Body of pancreas (tissue), 4 donors: ENCODE measurements at places on chromosomes 11 and 22. TPM values are rescaled to one million over a fixed set of nuclear protein-coding genes. Genes with fewer than 3 reads are reported as not detected.

SLC36A4 gene
- 10.9 TPM for total RNA-seq

FGF19 gene
- total RNA-seq = not detected

YIF1A gene
- total RNA-seq = 63.6 TPM

KIAA0930 gene
- total RNA-seq = 14.2 TPM

HBD gene
- not detected for total RNA-seq

C1QTNF5 gene
- 54.1 TPM for total RNA-seq

TH gene
- total RNA-seq = 0.66 TPM

SLC22A6 gene
- total RNA-seq = not detected

PANX3 gene
- not detected for total RNA-seq

IFITM10 gene
- 0.26 TPM for total RNA-seq

MUC6 gene
- total RNA-seq = 101 TPM

TSSK2 gene
- total RNA-seq = not detected

- no peak for DNase-seq
Measured at GRCh38 chr11:73366265-73366610, 10.0 kb upstream of the RELT start.

- no peak for DNase-seq
Measured at GRCh38 chr11:72955466-72955865, 141.3 kb downstream of the ATG16L2 start.

DNA sequence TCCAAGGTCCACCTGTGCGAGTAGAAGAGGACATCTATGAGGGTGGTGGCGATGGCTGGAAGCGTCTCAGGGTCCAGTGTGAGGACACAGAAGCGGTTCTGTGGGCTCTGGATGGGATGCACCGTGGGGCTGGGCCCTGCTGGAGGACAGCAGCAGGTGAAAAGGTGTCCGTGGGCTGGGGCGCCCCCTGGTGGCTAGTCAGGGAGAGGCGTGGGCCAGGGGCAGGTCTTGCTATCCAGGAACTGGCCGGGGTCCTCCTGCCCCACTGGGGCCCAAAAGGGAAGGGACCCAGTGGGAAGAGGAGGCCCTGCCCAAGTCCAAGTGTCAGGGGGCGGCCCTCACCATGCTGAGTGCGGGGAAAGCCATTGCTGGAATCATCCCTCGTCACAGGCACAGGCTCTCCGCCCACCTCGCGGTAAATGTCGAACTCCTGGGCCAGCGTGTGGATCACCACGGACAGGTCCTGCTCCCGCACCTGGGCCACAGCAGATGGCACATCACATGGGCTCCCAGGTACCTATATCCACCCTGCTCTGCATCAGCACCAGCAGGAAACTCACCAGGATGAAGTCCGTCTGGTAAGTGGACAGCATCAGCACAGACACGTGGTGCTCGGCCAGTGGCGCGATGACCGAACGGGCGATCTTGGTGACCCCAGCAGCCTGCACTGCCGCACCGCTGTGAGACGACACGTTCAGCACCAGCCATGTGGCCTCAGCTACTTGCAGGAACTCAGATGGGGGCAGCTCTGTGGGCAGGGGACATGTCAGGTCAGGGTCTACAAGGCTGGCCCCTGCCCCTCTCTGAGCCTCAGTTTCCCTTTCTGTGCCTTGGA lies 2.3 kb downstream of the CASTOR1 start:
- peak; percentile 69 for DNase-seq

GRCh38 chr11:118643142-118643994 lies 36.0 kb downstream of the PHLDB1 start:
- DNase-seq = peak; percentile 64

DNA sequence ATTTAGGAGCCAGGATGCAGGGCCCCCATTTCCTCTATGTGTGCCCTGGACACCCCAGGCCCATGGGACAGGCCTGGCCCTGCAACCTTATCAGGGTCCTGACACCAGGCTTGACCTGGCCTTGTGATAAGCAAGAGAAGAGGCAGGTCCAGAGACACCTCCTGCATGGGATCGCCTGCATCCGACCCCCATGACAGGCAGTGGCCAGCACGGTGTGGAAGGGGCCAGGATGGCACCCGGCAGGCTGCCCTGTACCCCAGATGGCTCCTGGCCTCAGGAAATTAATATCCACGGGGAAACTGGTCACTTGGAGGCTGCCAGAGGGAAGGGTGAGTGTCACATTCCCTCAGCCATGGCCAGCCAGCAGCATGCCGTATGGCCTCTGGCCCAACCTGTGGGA lies 6.8 kb downstream of the KRTAP5-9 start:
- DNase-seq = no peak

DNA sequence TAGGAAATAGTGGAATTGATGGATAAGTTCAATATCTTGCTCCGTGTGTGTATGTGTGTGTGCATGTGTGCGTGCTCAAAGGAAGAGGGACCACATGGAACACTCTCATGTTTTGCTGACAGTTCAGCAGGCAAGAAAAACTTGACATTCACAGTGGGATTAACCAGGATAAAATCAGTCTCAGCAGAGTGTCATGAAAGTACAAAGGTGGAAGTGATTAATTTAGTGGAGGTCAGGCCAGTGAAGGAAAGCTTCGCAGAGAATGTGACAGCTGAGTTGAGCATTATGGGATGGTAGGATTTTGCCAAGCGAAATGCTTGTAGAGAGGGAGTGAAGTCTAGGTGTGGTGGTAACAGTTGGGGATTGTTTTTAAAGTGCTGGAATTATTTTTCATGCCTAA lies 15.7 kb upstream of the FBXO3 start:
- DNase-seq = no peak

- no peak for DNase-seq
Measured at GRCh38 chr22:17629641-17630040, 1.1 kb upstream of the ATP6V1E1 start.

DNA sequence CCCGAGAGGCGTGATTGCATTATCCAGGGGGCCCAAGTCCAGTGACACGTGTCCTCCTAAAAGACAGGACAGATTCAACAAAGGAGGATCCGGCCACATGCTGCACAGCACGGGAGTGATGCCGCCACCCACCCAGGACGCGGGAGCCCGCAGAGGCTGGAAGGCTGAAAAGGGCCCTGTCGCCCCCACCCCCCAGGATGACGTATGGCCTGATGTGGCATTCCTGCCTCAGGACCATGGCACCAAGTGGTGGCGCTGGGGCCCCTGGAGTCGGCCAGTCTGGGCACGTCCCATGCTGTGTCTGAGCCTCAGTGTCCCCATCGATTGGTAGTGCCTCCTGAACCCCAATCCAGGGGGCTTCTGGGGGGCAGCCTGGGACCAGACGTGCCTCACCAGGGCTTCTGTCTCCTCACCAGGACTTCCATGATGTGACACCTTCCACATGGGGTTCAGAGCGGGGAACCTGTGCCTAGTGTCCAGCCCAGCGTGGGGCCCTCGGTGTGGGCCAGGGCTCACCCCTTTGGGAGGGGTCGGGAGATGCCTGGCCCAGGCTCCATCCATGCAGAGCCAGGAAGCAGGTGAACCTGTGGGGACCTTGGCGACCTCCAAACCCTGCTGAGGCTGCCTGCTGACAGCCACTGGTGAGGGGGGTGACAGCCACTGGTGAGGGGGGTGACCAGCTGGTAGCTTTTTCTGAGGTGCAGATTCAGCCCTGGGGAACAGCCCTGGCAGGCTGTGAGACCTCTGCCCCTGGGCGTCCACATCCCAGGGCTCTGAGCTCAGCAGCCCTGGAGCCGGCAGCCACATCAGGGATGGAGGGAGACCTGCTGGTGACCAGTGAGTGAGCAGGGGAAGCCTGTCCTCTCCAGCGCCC lies 75.3 kb downstream of the KCNQ1 start:
- DNase-seq = peak; percentile 8

- no peak for DNase-seq
Measured at GRCh38 chr11:114482114-114482513, 42.8 kb downstream of the REXO2 start.

DNA sequence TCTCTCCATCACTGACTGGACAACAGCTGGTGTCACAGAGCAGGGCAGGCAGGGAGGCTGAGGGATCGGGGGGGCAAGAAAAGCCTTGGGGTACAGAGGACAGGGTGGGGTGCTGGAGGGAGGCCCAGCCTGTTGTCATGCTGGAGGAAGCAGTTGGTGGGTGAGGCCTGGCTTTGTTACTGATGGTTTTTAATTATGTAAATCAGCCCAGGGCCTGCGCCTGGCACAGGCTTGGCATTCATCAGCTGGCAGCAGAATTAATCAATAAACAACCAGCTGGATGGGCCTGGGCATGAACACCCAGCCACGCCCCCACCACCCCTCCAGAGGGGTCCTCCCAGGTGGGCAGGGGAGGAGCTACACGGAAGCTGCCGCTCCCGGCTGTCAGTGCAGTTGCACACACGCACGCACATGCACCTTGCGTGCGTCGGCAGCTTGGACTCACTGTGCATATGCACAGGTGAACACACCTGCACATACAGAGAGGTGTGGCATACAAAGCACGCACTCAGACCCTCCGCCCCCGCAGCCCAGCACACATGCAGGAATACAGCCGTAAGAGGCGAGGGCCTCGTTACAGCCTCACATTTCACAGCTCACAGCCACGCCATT lies 21.3 kb upstream of the ELFN2 start:
- DNase-seq = no peak

DNA sequence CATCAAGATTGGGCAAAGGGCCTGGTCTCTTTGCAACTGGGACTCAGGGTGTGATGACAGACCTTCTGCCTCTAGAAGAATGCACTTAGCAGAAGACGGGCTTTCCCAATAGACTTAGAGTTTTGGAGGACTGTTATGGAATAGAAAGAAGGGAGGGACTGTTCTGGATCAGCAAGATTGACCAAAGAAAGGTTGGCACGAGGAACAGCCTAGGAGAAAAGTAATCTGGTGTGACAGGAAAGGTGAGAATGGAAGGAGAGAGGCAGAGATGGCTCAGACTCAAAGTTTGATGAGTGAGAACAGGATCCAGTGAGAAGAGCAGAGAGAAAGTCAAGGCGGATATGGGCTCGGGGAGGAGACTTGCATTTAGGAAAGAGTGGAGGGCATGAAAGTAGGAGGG lies 23.0 kb upstream of the TMEM45B start:
- DNase-seq = no peak

DNA sequence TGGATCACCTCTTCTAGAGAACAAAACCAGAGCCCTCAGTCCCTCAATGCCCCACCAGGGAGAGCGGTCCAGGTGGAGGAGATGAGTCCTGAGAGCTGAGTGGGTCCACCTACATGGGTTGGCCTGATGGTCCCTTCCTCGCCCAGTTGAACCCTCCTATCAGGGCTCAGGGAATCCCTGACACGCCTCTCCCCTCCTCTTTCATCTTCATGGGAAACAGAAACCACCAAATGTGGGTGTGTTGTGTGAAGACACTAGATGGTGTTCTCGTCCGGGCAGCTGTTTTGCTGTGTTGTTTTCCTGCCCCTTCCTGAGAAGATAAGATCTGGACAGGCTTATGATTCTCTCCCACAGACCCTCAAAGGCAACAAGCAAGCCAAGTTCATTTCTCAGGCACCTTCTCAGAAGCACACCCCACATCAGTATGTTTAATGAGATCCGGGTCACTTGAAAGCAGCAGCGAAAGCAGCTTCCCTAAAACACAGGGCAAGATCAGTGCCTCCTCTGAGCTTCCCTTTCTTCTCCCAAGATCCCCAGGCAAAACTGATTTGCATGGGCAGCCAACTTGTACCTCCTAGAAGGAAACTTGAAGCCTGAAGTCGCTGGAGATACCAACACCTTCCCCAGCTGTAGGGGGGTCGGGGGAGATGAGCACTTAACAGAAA lies 35.3 kb upstream of the POU2AF1 start:
- DNase-seq = no peak

- no peak for DNase-seq
Measured at GRCh38 chr22:48975316-48975741, 852.3 kb downstream of the BRD1 start.

GRCh38 chr11:11391796-11392463 lies 38.9 kb upstream of the CSNK2A3 start:
- DNase-seq = no peak

GRCh38 chr11:26127336-26127735 lies 204.6 kb upstream of the ANO3 start:
- no peak for DNase-seq

GRCh38 chr11:92625894-92626293 lies 343.6 kb upstream of the MTNR1B start:
- DNase-seq = no peak

- DNase-seq = no peak
Measured at GRCh38 chr11:45674481-45675190, 9.2 kb upstream of the CHST1 start.

- DNase-seq = no peak
Measured at GRCh38 chr22:42462016-42462415, 29.8 kb upstream of the NFAM1 start.

GRCh38 chr22:23531283-23531956 lies 48.7 kb downstream of the IGLL1 start:
- no peak for DNase-seq

DNA sequence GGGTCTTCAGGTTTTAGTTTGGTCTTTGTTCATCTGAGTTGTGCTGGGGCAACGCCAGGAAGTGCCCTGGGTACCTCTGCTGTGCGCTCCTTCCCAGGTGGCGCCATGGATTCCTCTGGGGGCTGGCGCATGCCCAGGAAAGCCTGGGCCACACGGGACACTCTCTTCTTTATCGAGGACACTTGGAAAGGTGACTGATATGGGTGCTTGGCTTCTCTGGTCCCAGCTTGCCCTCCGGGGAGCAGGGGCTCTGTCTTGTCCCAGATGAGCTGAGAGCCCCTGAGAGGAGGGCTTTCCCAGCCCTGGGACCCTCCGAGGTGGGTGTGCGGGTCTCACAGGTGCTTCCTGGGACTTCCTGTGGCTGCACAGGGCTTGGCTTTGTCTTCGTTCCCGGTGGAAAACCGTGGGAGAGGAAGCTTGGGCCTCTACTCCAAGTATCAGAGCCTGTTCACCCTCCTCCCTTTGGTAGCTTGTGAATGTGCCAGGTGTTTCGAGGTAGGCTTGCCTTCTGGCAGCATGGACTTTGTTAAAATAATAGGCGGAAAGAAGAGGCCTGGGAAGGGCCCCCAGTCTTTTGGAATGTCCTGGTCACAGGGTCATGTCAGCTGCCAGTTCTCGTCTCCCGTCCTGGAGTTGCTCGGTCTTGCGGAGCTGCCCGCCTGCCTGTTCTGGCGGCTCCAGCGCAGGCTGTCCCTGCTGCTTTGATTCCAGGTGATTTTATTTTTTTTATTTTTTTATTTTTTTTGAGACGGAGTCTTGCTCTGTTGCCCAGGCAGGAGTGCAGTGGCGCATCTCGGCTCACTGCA lies 10.1 kb upstream of the NEAT1 start:
- DNase-seq = peak; percentile 53

GRCh38 chr11:130400781-130401483 lies 27.5 kb downstream of the ADAMTS8 start:
- DNase-seq = no peak
